ENCODE measurements at places on chromosomes 13 and 19.

GRCh38 chr13:112888238-112889111 lies 80.5 kb upstream of the MCF2L start:
- no peak for DNase-seq

GRCh38 chr19:39871886-39872866 lies 26.0 kb upstream of the FBL start:
- no peak for DNase-seq

GRCh38 chr13:66273011-66273410 lies 957.1 kb downstream of the PCDH9 start:
- no peak for DNase-seq

GRCh38 chr19:40232949-40233810 lies 6.7 kb upstream of the CCNP start:
- DNase-seq = no peak

DNA sequence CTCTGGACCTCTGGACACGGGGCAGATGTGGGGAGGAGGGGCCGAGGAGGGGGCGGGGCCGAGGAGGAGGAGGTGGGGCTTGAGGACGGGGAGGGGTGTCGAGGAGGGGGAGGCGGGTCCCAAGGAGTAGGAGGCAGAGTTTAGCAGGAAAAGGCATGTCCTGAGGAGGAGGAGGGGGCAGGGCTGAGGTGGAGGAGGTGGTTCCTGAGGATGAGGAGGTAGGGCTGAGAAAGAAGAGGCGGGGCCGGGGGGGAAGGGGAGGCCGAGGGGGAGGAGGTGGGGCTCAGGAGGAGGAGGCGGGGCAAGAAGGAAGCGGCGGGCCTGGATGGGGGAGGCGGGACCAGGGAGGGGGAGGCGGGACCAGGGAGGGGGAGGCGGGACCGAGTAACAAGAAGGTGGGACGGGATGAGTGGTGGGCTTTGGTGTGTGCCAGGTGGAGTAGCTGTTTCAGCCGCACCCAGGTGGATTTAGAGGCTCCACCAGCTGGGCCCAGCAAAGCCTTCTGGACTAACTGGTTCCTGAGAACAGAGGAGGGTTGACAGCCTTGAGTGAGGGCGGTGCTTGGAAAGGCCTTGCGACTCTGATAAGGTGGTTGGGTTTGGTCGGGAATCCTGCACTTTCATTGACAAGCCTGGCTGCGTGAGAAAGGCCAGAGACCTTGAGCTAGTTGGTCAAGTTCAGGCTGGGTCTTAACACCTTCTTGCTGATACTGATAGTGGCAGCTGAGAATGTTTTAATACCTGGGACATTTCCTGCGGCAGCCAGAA lies 7.7 kb downstream of the TECR start:
- no peak for DNase-seq

Data from muscle of back (tissue), 13 donors.